ENCODE measurements at places on chromosomes 1 and 21. TPM values are rescaled to one million over a fixed set of nuclear protein-coding genes. Genes with fewer than 3 reads are reported as not detected.

VAV3 gene
- 7.8 TPM for total RNA-seq

PDZK1IP1 gene
- total RNA-seq: not detected

- H3K36me3 ChIP-seq: peaks cover 14% of the 10 kb centered on the region
- peaks cover 59% of the 10 kb centered on the region for H3K4me1 ChIP-seq
- H3K4me3 ChIP-seq: no peak overlapping the region
- H3K27ac ChIP-seq: no peak overlapping the region
- H3K27me3 ChIP-seq: no peaks in the 10 kb centered on the region
These were observed 6.8 kb downstream of the ATP1A1 start for GRCh38 chr1:116379674-116380498.

DNA sequence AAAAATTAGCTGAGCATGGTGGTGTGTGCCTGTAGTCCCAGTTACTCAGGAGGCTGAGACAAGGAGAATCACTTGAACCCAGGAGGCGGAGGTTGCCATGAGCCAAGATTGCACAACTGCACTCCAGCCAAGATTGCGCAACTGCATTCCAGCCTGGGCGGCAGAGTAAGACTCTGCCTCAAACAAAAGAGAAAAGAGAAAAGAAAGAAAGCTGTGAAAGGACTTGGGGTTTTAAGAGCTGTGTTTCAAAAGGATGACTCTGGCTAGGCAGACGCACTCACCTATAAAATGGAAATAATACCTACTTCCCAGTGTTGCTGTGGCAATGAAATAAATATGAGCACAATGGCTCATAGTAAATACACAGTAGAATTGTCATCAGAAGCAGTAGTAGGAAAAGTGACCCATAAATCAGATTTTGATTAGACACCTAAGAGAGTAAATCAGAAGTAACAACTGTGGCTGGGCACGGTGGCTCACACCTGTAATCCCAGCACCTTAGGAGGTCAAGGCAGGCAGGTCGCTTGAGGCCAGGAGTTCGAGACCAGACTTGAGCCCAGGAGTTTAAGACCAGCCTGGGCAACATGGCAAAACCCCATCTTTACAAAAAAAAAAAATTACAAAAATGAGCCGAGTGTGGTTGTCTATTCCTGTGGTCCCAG, 45.9 kb upstream of the PUM1 start:
- no peaks in the 10 kb centered on the region for H3K4me1 ChIP-seq
- DNase-seq: no peak
- no peaks in the 10 kb centered on the region for H3K36me3 ChIP-seq
- H3K4me3 ChIP-seq: no peak overlapping the region
- H3K27ac ChIP-seq: no peak overlapping the region

GRCh38 chr1:94741996-94742395, 78.2 kb upstream of the SLC44A3 start:
- no peak for DNase-seq
- H3K27ac ChIP-seq: no peak overlapping the region
- H3K36me3 ChIP-seq: no peaks in the 10 kb centered on the region
- no peak overlapping the region for H3K4me3 ChIP-seq
- H3K27me3 ChIP-seq: peaks cover 12% of the 10 kb centered on the region

- peaks cover 18% of the 10 kb centered on the region for H3K27me3 ChIP-seq
- H3K4me3 ChIP-seq: no peak overlapping the region
- no peak overlapping the region for H3K27ac ChIP-seq
- no peak for DNase-seq
- H3K36me3 ChIP-seq: no peaks in the 10 kb centered on the region
These were observed 4.4 kb upstream of the ATXN7L2 start for GRCh38 chr1:109479311-109479710.

GRCh38 chr1:178644308-178645120, 80.5 kb upstream of the RALGPS2 start:
- H3K4me1 ChIP-seq: no peaks in the 10 kb centered on the region
- no peak overlapping the region for H3K27ac ChIP-seq
- no peak for DNase-seq
- no peaks in the 10 kb centered on the region for H3K36me3 ChIP-seq

DNA sequence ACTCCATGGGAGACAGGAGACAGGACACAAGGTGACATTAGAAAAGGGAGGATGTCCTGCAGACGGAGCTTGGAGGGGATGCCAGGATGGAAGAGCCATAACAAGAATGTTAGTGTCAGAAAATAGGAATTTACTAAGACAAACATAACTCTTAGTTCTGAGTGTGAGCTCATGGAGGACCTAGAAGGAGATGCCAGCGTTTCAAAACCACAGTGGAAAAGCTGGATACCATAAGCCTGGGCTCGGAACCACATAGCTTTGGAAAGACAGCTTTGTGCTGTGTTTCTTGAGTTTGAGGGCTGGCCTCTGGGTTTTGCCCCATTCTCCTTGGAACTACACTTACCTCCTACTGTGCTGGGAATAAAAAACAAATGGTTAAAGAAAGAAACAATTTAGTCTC, 128.4 kb downstream of the S1PR1 start:
- no peak for DNase-seq
- no peaks in the 10 kb centered on the region for H3K27me3 ChIP-seq
- H3K27ac ChIP-seq: no peak overlapping the region
- H3K4me1 ChIP-seq: no peaks in the 10 kb centered on the region
- no peaks in the 10 kb centered on the region for H3K36me3 ChIP-seq

GRCh38 chr1:209485167-209485566, 98.3 kb upstream of the CAMK1G start:
- no peaks in the 10 kb centered on the region for H3K36me3 ChIP-seq
- H3K27ac ChIP-seq: no peak overlapping the region
- peaks cover 3% of the 10 kb centered on the region for H3K4me1 ChIP-seq
- H3K4me3 ChIP-seq: no peak overlapping the region
- no peak for DNase-seq
- H3K27me3 ChIP-seq: peaks cover 2% of the 10 kb centered on the region

GRCh38 chr1:222033450-222033849, 291.6 kb upstream of the DUSP10 start:
- H3K4me3 ChIP-seq: no peak overlapping the region
- peaks cover 2% of the 10 kb centered on the region for H3K4me1 ChIP-seq
- peaks cover 8% of the 10 kb centered on the region for H3K27me3 ChIP-seq

DNA sequence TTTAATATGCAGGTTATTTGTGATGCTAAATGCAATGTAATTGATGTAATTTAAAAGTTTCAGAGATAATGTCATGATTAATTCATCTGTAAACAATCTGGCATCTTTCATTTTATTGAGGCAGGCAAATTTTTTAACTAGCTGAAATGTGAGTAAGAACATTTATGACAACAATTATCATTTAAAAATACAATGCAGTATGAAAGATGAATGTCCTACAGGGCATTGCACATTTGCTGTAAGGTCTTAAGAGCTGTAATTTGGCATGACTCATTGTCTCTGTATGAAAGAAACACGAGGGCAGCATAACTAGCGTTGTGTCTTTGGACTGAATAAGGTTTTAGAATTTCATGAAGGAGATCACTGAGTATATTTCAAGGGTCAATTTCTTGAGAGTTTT, 642.8 kb downstream of the PLA2G4A start:
- H3K4me3 ChIP-seq: no peak overlapping the region
- no peaks in the 10 kb centered on the region for H3K4me1 ChIP-seq
- H3K27ac ChIP-seq: no peak overlapping the region
- no peaks in the 10 kb centered on the region for H3K36me3 ChIP-seq
- no peak for DNase-seq

DNA sequence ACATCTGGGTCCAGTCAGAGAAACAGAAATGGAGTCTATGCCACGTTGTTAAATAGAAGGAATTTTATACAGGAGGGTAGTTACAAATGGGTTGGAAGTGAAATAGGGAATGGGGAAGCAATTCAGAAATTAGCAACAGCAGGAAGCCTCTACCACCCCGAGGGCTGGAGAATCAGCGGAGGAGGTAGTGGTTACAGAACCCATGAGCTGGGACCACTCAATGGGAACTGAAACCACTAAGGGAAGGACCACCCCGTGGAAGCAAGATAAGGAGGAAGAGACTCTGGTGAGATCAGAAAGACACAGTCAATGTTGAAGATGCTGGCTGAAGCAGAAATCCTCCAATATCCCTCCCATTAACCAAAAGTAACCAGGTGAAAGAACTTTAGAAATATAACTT, 15.5 kb upstream of the MAST2 start:
- peaks cover 57% of the 10 kb centered on the region for H3K27me3 ChIP-seq
- DNase-seq: no peak
- H3K4me3 ChIP-seq: no peak overlapping the region
- H3K36me3 ChIP-seq: peaks cover 2% of the 10 kb centered on the region
- no peak overlapping the region for H3K27ac ChIP-seq

GRCh38 chr1:7117399-7118281, 332.4 kb downstream of the CAMTA1 start:
- H3K4me3 ChIP-seq: no peak overlapping the region
- no peaks in the 10 kb centered on the region for H3K36me3 ChIP-seq
- H3K27me3 ChIP-seq: no peaks in the 10 kb centered on the region
